ENCODE measurements at places on chromosomes 2 and 18.

GRCh38 chr18:38526922-38527321 is 961.3 kb upstream of the CELF4 start:
- no peak for DNase-seq

- no peak for DNase-seq
Measured at GRCh38 chr2:82796132-82796531, 1662.9 kb downstream of the SUCLG1 start.

GRCh38 chr2:156483741-156484173 is 47.6 kb downstream of the GPD2 start:
- DNase-seq: no peak

DNA sequence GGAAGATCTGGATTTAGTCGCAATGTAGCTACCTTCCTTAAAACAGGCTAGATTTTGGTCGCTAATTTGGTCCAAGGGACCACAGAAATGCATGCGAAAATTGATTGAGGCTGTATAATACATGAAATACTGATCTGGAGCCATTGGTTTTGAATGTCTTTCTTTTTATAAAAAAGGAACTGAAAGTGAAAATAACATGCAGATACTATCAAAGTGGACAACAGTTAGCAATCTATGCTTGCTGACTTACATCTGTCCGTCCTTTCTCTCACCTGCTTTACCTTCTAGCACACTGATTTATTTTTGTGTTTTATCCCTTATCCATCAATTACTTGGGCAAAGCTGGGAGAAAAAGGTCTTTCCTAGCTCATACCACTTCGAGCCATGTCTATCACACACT is 1459.8 kb upstream of the ACVR2A start:
- DNase-seq: no peak

DNA sequence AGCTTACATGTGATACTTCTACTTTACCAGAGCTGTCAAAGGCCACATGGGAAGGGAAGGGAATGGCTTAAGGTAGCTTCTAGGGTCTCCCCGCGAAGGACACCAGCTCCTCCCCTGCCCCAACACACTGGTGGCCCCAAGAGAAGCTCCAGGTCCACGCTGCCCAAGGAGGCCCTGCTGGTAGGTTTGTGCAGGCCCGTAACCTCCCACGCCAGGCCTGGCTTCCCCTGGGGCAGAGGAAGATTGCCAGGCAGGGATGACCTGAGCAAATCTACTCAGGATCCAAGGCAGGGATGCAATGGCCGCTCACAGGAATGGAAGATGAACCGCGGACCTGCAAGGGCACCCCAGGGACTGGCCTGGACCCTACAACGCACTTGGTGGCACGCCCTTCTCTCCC is 205.1 kb downstream of the MGAT5 start:
- no peak for DNase-seq

DNA sequence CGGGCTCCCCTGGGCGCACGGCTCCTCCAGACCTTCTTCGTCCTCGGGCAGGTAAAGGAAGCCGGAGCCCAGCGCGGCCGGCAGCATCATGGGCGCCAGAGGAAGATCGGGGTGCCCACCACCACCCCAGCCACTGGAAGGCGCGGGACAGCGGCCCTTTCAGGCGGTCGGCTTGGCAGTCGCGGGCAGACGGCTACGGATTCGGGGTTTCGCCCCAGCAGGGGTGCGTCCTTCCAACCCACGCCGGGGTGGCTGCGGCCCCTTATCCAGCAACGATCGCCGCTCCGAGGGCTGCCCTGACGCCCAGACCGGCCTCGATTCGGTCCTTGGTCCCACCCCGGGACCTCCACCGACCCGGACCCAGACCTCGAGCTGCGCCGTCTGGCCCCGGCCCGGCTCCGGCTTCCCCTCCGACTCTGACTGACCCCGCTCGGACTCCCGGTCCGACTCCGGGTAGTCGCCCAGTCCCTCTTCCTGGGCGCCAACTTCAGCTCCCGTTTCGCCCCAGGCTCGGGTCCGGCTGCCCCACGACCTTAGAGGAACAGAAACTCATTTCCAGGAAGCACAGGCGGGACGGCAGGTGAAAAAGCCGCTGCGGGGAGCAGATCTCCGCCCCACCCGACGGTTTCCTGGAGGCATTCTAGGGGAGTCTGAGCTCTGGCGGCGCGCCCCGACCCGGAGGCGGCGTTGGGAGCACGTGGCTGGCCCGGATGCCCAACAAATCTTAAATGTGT is 30.2 kb upstream of the SSB start:
- DNase-seq: no peak

DNA sequence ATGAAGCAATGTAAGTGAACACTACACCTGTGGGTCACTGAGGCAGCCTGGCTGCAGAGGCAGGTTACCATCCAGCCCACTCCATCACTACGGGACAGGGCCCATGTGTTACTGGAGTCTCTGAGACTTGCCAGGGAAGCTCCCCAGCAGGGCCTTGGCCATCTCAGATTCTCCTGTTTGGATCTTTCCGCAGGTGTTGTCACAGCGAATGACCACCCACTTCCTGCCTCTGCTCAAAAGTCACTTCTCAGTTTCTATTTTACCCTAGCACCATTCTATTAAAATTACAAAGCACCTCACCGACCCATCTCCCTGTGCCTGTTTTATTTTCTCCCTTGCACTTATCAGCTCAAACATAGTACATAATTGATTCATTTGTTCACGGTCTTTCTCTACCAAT is 34.5 kb upstream of the L3MBTL4 start:
- no peak for DNase-seq

GRCh38 chr2:145034511-145034910 is 514.6 kb upstream of the ZEB2 start:
- DNase-seq: no peak

All from NCI-H187 (cell line).